ENCODE measurements at places on chromosomes 1 and 21.
A peak's percentile ranks its signal among the peaks of the same experiment; 100 is the strongest.

DNA sequence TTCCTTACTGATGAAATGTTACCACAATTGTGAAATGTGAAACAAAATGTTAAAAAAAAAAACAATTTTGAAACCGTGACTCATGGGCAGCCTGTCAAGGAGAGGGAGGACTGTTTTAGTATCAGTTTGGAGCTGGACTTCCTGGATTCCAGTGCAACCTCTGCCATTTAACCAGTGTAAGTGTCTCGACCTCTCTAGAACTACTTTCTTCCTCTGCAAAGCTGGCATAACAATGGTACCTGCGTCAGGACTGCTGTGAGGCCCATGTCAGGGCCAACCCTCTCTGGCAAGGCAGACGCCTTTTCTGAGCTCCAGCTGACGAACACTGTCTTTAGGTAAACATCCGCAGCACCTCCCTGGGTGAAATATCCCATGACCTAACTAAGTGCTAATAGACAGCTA lies 20.9 kb downstream of the URB1 start:
- DNase-seq: no peak

DNA sequence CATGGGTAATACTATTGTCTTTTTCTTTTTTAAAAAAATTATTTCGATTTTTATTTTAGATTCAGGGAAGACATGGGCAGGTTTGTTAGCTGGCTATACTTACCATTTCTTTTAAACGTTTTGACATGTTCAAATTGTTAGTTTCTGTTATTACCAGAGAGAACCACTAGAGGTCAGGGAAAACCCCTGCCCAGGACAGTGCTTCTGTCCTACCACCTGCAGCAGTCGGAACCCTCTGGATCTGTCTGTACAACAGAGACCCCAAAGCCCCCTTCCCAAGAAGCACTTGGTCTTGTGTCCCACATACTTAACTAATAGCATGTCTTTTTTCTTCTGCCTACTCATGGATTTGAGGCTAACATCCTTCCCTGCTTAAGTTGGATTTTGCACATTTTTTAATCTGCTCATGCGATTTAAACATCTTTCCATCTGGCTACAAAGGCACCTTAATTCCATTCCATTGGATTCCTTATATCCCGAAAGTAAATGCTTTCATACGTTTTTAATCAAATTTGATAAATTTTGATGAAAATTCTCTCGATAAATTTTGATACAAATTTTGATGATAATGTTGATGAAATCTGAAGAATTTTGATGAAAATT lies 10.0 kb upstream of the C1orf115 start:
- peak; percentile 46 for DNase-seq

GRCh38 chr1:2134266-2134620 lies 60.3 kb downstream of the FAAP20 start:
- no peak for DNase-seq

- DNase-seq: no peak
Measured at GRCh38 chr1:173307845-173308244, 100.7 kb upstream of the TNFSF4 start.

GRCh38 chr1:245621589-245621988 lies 466.8 kb downstream of the KIF26B start:
- no peak for DNase-seq

GRCh38 chr1:116411784-116412479 lies 38.9 kb downstream of the ATP1A1 start:
- no peak for DNase-seq

DNA sequence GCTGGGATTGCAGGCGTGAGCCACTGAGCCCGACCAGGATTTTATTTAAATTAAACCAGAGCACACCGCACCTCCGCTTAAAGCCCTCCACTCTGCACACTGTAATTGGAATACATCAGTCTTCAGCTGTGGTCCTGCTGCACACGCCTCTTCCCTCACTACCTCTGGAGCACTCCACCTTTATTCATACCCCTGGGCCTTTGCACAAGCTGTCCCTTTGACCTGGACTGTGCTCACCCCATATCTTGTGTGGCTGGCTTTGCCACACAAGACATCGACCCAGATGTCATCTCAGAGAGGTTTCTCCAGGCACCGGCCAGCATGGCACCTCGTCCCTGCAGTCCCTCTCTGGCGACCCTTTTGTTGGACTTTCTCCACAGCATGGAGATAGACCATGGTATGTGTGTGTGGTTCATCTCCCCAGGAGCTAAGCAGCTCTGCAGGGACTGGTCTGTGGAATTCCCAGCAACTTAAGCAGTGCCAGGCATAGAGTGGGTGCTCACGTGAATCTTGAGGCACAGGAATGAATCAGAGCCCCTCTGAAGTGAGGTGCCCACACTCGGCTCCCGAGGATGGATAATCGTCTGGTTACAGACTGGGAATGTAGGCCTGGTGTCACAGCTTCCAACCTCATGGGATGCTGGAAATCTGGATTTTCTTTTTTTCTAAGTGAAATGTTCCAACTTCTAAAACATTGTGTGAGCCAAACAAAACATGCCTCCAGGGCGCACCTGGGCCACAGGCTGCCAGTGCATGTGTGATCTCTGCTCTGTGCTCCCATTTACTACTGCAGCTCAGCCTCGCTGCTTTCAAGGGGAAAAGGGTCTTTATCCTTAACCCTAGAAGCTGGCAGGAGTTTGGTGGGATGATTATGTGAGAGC lies 61.9 kb downstream of the EVA1C start:
- DNase-seq: no peak

DNA sequence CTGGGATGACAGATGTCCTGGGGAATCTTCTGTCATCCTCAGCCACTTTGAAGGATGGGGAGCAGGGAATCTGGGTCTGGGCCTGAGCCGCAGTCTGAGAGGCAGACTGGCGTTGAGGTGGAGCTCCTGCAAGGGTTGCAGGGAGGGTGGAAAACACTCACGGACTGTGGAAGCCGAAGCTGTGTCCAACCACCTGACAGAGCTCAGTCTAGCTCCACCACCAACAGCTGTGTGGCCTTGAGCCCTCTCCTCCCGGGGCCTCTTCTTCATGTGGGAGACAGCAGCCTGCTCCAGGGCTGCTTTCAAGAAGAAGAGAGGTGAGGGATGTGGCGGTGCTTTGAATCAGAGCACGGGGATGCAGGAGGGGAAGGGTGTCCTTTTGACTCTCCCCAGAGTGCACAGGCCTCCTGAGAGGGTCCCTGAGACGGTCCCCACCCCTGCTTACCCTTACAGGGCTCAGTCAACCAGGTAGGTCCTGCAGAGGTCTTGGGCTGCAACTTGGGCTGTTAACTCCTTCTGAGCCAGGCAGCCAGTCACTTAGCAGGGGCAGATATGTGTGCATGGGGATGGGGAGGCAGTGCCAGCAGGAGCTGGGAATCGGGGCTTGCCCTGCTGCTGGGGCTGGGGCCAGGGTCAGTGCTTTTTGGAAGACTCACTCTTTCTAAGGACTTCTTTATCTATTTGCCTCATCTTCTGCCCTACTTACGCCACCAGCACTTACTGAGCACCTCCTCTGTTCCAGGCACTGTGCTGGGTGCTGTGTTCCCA lies 216.3 kb downstream of the PTPRU start:
- peak; percentile 38 for DNase-seq

DNA sequence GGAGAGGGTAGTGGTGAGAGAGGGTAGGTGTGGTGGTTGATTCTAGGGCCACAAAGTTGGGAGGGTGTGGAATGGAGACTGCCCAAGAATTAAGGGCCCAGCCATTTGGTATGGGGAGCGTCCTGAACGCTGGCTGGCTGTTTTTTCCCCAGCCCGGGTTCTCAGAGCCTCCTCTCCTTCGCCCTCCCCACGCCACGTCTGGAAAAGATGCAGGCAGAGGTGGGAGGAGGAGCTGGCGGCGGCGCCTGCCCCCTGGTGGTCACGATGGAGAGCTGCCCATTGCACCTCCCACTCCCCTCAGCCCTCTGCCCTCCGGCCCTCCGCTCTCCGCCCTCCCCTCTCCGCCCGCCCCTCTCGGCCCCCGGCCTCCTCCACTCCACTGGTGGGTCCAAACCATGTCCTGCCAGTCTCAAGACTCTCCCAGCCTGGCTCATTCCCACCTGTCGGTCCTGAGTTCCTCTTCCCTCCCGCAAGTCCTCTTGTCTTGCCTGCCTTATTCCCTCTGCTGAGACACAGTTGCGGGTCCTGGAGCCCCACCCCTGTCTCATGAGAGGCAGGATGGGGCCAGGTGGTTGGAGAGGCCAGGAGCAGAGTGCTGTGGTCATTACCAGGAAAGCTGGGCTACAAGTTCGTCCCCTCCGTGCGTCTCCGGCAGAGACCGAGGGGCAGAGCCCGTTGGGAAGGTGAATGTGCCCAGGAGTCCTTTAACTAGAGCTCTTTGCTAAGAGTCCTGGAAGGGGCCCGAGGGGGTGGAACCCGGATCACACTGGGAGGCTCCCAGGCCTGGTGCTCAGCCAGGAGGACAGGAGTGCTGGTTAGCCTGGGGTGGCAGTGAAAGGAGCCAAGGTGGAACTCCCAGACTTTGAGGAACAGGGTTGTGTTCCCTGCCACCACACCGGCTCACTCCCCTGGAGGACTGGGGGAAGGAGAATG lies 22.6 kb downstream of the ETNK2 start:
- peak; percentile 46 for DNase-seq

- DNase-seq: no peak
Measured at GRCh38 chr21:35190201-35190701, 141.1 kb upstream of the RUNX1 start.

- no peak for DNase-seq
Measured at GRCh38 chr1:19504796-19505692, 19.7 kb upstream of the CAPZB start.

GRCh38 chr1:180358649-180359048 lies 128.6 kb downstream of the LHX4 start:
- DNase-seq: peak; percentile 81

- no peak for DNase-seq
Measured at GRCh38 chr1:60876952-60877351, 205.4 kb upstream of the NFIA start.

- no peak for DNase-seq
Measured at GRCh38 chr1:171860696-171861095, 19.4 kb downstream of the DNM3 start.

GRCh38 chr21:45145146-45145545 lies 70.8 kb downstream of the ADARB1 start:
- DNase-seq: no peak

- DNase-seq: no peak
Measured at GRCh38 chr1:95209291-95209690, 24.7 kb upstream of the RWDD3 start.

DNA sequence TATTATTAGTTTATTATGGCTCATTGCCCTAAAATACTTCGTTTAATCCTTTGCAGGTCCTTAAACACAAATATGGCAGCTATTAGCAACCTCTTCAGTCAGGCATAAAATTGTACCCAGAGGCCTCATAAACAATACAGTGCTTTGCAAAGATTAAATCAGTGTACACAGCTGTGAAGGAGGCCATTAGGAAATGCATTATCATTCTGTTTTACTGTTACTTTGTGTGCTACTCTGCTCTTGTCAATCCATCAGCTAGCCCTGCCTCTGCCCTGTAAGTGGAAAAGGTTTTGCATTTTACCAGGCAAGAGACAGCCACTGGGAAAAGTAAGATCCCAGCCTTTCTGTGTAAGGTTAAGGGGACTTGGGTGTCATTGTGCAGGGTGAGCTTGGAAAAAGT lies 415.7 kb upstream of the DAB1 start:
- no peak for DNase-seq
